ENCODE measurements at places on chromosomes 3 and 15.

- no peak for DNase-seq
Observed at GRCh38 chr3:10645800-10646199, 140.4 kb upstream of the ATP2B2 start.

GRCh38 chr3:147299656-147300055, 106.7 kb downstream of the ZIC4 start:
- no peak for DNase-seq

GRCh38 chr3:176046703-176047102, 1150.6 kb downstream of the TBL1XR1 start:
- DNase-seq = no peak

DNA sequence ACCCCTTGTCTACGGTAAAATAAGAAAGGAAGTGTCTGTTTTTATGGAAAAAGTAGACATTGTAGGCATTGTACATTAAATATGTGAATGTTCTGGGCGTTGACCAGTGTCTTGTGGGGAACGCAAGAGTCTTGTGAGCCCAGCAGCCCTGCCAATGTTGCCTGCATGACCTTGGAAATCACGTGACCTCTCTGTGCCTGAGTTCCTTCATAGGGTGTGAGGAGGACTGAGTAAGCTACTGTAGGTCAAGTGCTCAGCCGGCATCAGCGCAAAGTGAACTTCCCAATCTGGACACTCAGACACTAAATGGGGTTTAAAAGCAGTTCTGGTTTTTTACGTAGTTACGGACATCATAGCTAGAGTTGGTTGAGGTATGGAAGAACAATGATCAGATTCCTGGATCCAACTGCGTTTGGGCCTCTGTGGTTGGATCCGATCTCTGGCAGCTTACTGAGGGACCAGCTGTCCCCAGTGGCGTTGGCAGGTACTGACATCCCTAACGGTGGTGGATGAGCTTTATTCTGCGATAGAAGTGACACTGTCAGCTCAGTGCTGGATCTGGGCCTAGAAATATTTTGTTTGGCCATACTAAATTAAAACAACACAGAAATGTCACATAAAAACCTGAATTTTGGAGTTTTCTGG, 63.8 kb downstream of the SPSB4 start:
- no peak for DNase-seq

- no peak for DNase-seq
Observed at GRCh38 chr3:3855056-3855455, 55.8 kb downstream of the LRRN1 start.

- no peak for DNase-seq
Observed at GRCh38 chr15:65819563-65819960, 27.5 kb upstream of the DENND4A start.

- no peak for DNase-seq
Observed at GRCh38 chr3:119620899-119621298, 23.2 kb downstream of the PLA1A start.

DNA sequence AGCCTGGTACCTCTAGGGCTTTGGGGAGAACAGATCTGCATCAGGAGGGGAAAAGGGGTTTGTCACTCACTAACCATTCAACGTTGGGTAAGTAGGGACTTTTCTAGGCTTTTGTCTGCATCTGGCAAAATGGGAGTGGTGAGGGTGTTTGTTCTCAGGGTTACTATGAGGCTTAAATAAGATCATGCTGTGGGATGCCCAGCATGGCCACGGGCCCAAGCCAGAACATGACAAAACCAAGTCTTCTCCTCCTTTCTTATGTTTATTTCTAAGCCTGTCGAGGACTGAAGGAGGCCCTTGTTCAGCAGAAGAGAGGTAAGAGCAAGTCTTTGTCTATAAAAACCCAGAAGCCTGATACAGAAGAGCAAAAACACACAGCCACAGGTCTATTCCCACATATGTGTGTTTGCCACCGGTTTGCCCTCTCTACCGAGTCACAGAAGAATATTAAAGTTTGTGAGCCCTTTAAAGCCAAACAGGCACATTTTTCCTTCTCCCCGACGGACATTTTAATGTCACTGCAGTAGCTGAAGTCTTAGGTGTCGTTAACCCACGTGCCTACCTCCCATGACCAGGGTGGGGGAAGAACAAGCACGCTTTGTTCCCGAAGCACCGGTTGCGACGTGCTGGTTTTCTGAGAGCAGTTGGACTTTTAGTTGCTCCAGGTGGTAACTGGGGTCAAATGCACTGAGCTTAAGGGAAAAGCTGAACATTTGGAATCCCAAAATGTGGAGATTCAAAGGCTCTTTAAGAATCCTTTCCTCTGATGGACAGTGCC, 72.1 kb downstream of the NOX5 start:
- DNase-seq = no peak

DNA sequence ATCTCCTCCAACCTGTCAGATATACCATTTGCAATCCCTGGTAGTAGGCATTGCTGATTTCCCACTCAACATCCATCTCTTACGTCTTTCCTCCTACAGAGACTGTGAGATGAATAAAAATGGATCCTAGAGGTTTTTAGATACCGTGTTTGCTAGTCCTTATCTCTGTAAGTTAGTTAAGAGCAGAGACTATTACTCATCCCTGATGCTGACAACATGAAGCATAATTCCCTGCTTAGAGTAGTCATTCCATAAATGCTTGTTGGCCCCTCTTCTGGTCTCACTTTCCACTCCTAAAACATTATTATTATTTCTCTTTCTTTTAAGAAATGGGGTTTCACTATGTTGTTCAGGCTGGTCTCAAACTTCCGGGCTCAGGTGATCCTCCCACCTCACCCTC, 136.2 kb downstream of the RTP4 start:
- DNase-seq = no peak

DNA sequence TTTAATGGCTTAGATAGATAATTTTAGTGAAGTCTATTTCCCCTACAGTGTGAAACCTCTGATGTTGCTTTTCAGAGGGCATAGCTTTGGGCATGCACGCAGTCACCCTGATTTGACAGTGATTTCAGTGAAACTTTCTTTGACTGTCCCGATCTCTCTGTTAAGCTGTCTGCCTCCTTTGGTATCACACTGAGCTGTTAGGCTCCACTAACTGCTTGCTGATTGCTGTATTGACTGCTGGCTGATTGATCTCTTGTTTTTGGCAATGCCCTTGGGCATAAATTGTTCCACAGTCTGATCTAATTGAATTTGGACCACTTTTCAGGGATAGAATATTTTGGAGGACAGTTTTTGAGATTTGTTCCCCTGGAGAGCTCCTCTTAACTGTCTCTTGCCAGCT, 68.5 kb upstream of the CCDC54 start:
- DNase-seq = no peak

GRCh38 chr3:75192146-75192616, 471.9 kb upstream of the FRG2C start:
- DNase-seq = no peak

DNA sequence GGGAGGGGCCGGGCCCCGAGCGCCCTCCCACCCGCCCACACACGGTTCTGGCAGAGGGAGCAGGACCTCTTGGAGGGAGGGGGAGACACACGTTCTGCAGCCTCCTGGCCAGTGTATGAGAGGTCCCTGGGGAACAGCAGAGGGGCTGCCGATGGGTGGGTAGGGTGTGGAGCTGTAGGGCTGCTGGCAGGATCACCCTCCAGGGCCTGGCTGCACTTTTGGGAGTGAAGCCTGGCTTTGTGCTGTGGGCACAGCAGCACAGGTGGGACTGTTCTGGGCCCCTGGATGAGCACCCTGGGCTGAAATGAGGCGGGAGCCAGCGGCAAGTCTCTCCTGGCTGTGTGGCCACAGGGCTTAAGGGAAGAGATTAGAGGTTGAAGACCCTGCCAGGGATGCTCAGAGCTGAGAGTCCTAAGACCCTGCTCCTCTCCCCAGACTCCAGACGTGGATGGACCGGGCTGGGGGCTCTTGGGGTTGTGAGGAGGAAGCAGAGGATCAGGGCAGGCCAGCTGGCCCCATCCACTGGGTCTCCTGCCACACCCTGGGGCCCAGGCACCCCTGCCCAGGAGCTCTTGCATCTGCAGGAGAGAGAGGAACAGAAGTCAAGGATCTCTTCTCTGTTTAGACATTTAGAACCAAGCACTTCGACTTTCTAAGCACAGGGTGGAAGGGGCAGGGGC, 45.2 kb downstream of the RGMA start:
- DNase-seq = no peak

GRCh38 chr3:31011380-31011779, 116.9 kb upstream of the GADL1 start:
- DNase-seq = no peak

GRCh38 chr3:24683090-24683489, 188.4 kb upstream of the THRB start:
- no peak for DNase-seq
